Posterior cingulate gyrus (tissue), 11 donors: ENCODE measurements at places on chromosomes 12 and 14.

GRCh38 chr12:102407776-102408486 lies 72.4 kb downstream of the IGF1 start:
- no peak for DNase-seq

DNA sequence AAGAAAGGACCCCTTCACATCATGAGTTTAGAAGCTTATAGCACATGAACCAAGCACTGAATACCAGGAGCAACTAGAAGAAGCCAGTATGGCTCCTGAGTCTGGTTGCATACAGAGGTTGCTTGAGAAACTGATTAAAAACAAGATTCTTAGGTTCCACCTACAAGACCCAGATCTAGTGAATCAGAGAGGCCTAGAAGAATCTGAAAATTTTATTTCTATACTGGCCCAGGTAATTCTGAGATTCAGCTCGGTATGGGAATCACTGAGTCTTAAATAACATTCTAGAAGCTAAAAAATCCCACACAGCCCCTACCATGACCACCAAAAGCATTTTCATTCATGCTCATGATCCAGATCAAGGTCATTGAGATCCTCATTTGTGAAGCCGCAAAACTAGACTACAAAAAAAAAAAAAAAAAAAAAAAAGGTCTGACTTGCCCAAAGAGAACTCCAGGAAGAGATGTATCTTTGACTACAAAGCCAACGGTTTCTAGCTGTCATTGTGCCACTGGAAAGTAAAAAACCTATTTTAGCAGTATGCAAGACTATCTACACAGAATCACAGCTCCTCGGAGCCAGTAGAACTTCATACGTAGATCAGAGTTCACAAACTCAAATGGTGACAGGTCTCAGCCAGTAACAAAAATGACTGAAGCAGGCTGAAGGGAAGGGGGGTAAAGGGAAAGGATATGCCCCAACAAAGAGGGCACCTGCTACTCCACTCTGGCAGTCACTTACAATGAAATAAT lies 168.4 kb upstream of the EGLN3 start:
- no peak for DNase-seq

- no peak for DNase-seq
Measured at GRCh38 chr14:101230161-101230850, 326.8 kb upstream of the RTL1 start.

GRCh38 chr12:93323625-93324329 lies 53.9 kb upstream of the NUDT4 start:
- DNase-seq, result no peak
